GDM1 (cell line): ENCODE measurements at places on chromosomes 6 and 20.

DNA sequence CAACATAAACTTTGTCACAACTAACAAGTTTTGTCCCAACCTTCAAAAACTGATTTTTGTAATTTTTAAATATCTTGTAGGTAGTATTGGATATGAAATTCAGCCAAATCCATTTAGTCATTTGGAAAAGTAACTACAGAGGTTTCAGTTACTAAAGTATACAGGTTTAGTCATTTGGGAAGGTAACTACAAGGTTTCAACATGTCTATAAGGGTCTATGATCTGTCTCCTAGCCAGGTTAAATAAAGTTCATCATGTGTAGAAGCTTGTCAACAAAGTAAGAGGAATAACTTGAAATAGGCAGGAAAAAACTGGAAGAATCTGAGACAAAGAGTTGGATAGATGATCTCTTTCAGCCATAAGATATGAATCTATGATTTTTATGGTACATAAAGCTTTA is 229.8 kb downstream of the COL12A1 start:
- DNase-seq: no peak

GRCh38 chr6:71197780-71198179 is 90.8 kb upstream of the OGFRL1 start:
- DNase-seq: no peak

DNA sequence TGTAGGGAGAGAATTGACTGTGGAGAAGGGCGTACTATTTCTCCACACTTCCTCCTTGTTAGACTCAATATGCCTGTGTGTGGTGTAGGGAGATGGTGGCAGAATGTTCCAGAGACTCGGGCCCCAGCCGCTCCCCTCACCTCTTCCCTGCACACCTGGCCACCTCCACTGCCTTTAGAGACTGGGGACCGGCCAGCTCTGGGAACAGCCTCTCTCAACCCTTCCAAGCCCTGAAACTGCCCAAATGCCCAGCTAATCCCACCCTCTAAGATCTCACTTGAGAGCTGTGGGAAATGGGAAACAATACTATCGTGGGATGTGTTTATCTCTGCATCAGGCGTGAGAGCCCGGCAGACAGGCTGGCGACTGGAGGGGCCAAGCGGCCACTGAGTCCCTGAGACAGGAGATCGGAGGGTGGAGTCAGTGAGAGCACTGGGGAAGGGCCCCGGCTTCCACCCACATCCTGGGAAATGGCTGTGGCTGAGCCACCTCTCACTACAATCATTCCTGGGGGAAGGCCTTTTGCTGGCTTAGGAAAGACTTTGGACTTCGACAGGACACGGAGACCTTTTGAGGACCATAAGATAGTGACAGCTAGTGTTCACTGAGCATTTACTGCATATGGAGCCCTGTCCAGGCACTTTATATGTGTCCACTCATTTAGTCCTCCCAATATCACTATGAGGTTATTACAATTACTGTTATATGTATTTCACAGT is 31.0 kb upstream of the MRPS18A start:
- no peak for DNase-seq

DNA sequence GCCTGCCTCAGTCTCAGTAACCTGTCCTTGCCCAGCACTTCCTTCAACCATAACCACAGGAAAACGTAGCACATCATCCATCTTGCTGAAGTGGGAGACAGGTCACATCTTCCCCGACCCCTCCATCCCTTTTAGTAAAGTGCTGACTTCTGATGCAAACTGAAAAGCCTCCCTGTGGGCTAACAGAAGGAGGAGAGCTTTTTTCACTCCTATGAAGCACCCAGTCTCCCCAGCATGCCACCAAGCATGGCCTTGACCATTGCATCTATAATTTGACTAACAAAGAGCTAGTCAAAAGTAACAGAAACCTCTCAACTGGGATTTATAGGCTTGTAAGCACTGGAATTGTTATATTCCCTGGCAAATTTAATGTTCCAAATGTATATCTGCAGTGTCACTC is 288.9 kb upstream of the IRAK1BP1 start:
- no peak for DNase-seq

DNA sequence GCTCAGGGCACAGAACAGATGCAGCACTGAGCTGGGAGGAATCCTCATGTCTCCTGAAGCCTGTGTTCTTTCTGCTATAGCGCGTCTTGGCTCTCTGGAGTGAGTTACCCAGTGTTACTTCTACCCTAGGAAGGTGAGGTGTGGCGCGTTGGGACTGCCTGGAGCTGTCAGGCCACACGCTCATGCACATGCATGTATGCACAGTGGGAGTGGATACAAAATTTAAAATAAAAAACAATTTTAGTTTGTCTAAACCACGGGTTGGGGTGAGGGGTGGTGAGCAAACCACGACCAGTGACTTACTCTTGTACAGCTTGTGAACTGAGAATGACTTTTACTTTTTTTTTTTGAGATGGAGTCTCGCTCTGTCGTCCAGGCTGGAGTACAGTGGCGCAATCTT is 298.6 kb upstream of the SUPT3H start:
- DNase-seq: no peak

DNA sequence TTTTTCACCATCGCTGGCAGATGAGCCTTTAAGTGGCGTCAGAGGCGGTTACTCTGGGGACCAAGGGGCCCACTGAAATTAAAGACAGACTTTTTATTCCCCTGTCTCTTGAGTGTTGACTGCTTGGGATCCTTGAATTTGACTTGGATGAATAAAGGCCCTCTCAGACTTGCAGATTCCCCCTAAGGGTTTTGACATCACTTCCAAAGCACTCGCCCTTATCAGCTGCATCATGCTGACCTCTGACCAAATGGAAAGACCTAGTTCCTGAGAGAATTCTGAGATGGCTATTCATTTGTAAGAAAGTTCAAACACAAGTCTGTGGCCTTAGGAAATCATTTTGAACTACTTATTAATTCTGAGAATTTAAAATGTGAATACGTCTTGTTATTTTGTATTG is 13.5 kb upstream of the MOXD1 start:
- no peak for DNase-seq

- DNase-seq: no peak
Observed at GRCh38 chr6:29941916-29942274, 437 bp upstream of the HLA-A start.

GRCh38 chr6:163651915-163652668 is 237.6 kb downstream of the QKI start:
- DNase-seq: no peak

DNA sequence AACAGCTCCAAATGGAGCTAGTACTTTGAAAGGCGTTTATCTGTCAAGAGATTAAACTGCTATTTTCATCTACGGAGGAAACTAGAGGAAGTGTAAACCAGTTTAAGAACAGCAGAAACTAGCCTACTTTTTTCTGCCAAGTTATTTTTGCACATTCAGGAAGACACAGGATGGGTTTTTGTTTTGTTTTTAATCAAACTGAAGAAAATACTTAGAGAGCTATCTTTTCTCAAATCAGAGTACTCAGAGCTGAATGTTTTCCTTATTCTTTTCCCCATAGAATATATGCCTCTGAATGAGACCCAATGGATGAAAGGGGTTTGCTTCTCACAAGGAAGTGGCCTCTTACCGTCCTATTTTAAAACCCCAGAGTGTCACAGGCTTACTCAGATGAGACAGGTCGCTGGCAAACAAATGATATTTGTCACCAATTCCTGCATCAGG is 538.5 kb downstream of the CD83 start:
- no peak for DNase-seq

GRCh38 chr6:91653895-91654294 is 1067.0 kb upstream of the MAP3K7 start:
- DNase-seq: no peak

GRCh38 chr6:14807971-14808370 is 437.9 kb upstream of the JARID2 start:
- no peak for DNase-seq

DNA sequence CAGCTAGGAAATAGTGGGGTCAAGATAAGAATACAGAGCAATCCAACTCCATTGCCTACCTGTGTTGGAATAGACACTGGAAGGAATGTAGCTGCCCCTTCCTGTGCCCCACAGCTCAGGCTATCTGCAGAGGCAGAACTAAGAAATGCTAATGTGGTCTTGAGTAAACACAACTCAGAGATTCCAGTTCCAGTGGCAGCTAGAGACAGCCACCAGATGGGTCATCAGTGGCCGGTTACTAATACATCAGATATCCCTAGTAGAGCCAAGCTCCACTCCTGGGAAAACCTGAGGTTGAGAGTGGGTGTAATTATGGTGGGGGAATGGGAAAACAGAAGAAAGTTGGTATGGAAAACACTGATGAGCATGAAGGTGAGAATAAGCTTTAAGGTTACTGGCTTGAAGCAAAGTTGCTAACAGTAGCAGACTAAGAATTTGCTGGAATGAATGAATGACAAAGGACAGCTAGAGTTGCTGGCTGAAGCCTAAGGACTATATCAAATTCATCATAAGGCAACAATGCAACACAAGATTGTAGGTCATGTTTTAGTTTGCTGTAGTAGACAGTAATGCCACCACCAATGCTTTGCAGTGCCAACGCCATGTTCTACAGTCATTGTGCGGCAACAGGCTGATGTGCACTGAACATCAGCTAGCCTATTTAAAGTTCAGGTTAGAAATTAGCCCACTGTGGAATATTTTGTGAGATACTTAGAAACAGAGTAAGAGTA is 28.3 kb upstream of the FAM83C start:
- DNase-seq: no peak

GRCh38 chr20:41989935-41990635 is 371.9 kb upstream of the CHD6 start:
- no peak for DNase-seq

GRCh38 chr6:129733290-129733689 is 23.3 kb upstream of the ARHGAP18 start:
- no peak for DNase-seq

DNA sequence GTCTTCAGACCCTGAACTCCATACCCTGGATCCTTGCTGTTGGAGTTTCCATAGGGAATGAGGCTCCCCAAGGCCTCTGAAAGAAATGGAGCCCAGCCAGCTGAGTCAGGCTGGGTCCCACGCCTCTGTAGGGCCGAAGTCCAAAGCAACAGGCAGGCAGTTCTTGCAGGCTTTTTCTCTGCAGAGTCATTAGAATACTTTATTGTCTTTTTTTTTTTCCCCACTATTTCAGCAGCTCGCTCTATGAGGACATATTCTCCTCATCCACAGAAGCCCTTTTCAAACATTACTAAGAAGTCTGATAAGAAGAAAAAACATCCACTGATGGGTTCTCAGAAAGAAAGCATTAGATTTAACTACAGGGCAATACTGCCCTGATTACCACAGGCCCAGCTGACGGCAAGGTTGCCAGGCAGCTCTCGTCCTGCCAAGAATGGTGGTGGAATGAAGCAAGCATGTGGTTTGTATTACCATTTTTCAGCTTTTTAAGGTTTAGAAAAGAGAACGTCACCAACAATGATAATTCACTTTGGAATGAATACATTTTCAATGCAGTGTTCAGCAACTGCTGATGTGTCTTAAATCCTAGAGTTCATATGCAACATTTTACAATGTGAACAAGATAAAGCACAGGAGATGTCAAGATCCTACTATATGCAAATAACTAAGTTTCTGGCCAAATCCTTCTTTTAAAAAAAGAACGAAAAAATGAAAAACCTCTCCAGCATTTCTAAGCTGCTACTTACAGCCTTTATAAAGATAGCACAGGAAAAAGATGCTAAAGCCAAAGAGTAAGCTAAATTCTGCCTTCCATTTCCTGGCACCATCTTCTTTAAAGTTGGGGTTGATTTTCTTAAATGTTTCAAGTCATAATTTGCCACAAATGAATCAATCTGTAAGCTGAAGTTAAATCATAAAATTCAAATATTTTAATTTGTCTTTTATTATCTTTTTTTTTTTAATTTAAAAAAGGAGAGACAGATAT is 223.6 kb upstream of the CITED2 start:
- DNase-seq: no peak

DNA sequence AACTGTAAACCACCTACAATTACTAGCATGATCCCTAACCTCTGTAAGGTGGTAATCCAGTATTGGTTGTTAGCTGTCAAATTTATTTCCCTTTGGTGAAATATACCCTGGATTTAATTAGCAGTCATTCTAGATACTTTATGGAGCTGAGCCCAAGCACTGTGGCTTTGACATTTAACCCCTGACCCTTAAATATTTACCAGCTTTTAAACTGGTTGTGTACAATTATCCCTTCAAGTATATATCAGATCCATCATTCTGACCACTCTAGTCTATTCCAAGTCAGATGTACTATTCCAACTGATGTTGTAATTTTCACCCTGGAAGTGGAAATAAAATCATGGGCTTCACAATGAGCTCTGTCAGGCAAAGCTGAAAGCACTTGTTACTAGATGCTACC is 229.6 kb downstream of the FOXC1 start:
- DNase-seq: no peak

- DNase-seq: no peak
Observed at GRCh38 chr6:27547157-27548075, 74.5 kb upstream of the ZNF184 start.

- no peak for DNase-seq
Observed at GRCh38 chr6:49736017-49736508, 8.1 kb downstream of the CRISP3 start.

- no peak for DNase-seq
Observed at GRCh38 chr6:11218538-11219399, 13.7 kb downstream of the NEDD9 start.
